ENCODE measurements at places on chromosomes 11 and 22.

DNA sequence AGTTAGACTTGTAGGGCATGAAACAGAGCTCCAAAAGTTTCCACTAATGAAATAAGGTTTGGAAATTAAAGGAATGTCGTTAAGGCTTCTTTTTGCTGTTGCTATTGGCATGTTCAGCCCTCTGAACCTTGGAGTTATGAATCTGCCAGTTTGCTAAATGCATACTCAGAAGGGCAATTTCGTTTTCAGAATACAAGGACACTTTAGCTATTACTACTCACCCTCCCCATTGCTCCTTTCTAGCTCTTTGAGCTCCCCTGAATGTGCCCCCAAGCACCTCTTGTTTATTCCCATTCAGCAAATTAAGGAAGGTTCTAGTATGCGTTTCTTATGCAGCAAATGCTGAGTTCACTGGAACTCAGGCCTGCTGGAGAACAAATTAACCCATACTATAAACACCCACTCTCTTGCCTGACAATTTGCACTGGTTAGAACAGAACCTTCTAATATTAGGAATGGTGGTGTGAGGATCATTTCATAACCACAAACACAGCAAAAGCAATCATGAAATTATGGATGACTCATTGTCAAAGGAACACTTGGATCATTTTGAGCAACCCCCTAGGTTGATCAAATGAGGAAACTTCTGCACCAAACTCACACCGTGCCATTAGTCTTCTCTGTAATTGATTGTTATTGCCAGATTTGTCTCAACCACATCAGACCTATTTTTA lies 26.2 kb upstream of the LIN7C start:
- DNase-seq: no peak

GRCh38 chr11:1178201-1178885 lies 20.6 kb downstream of the MUC5AC start:
- DNase-seq: no peak

GRCh38 chr11:12716816-12717215 lies 42.6 kb downstream of the TEAD1 start:
- no peak for DNase-seq

GRCh38 chr11:13686776-13687175 lies 18.3 kb downstream of the FAR1 start:
- no peak for DNase-seq

DNA sequence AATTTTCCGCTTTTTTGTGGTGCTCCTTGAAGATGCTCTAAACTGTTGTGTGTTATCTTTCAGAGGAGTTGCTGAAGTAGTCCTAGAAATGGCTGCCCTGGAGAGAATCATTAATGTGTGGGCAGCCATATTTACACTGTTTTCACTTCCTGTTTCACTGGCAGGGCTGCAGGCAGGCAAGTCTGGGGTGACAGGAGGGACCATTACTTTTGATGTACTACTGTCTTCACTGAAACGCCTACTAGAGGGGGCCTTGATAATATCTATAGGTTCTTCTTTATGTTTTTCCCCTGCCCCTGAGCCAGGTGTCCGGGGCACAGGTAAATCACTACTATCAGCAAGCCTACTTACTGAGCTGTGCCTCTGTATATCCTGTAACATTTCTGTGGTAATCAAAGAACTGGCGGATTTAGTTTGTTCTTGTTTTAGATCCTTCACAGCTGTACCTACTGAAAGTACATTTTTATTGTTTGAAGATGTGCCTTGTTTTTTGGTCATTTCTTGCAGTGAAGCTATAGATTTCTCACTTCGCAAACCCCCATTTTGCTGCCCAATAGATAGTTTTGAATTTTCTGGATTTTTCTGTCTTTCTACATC lies 39.7 kb downstream of the ACAT1 start:
- DNase-seq: no peak

DNA sequence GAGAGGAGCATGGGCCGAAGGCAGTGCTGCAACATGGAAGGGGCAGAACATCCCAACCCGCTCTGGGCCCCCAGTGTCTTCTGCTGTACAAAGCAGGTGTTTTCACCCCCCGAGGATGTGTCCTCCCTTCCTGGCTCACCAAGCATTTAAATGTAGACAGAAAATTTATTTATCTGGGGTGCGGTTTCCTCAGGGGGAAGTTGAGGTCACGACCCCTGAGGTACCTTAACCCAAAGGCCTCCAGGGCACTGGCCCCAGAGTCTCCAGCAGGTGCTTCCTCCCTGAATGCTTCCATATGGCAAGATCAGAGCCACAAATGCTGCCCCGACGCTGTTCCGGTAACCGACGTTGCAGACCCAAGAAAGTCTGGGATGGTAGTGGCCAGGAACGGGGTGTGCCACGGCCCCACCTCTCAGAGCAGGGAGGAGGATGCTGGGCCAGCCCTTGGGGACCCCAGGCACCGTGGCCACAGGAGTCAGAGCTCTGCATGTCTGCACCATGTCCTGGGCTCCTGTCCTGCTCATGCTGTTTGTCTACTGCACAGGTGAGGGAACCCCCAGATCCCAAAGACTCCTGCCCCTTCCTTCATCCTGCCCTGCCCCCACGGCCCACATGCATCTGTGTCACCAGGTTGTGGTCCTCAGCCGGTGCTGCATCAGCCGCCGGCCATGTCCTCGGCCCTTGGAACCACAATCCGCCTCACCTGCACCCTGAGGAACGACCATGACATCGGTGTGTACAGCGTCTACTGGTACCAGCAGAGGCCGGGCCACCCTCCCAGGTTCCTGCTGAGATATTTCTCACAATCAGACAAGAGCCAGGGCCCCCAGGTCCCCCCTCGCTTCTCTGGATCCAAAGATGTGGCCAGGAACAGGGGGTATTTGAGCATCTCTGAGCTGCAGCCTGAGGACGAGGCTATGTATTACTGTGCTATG lies at the start of gene VPREB1:
Gene VPREB1, plus strand, starts transcription at position 471 of the 935 bp plus-strand sequence. Its CDS starts 28 bp downstream, at position 499.
- no peak for DNase-seq

GRCh38 chr22:37991731-37992442 lies 7.5 kb upstream of the SOX10 start:
- DNase-seq: no peak

- no peak for DNase-seq
Observed at GRCh38 chr22:19180234-19180633, 1.7 kb upstream of the SLC25A1 start.

DNA sequence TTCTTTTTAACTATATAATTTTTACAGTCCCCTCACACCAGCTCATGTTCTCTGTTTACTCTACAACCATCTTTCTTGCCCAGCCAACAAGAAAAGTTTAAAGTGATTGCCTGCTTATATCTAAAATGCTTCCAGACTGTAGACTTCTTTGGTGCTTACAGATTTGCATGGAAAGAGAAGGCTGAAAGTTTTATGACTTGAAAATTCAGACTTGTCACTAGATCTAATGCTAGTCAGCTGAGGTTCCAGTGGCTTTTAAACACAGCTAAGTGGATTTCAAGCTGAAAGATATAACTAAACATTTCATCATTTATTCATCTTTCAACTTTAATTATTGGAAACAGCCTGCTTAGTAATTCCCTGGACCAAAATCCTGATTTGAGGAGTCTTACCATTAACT lies 178.4 kb downstream of the NAV2 start:
- DNase-seq: no peak

DNA sequence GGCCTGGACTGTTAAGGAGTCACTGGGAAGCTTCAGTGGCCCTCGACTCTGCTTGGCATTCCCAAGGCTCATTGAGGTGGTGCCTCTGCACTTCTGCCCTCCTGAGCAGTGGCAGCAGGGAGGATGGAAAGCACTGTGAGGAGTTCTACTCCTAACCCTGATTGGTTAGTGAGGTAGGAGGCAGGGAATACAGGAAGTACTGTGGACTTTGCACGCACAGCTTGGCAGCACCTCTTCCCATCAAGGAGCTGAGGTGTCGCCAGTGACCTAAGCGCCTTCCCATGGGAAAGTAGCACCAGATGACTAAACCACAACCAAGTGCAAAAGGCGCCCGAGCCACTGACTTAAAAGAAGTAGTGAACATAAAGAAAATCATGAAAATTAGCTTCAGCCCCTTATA lies 152.5 kb upstream of the CADM1 start:
- no peak for DNase-seq
